Foreskin melanocyte (primary cell): ENCODE measurements at places on chromosomes 16 and 17.

- no peak for DNase-seq
These were observed 96.9 kb upstream of the ADAMTS18 start for GRCh38 chr16:77531752-77532151.

DNA sequence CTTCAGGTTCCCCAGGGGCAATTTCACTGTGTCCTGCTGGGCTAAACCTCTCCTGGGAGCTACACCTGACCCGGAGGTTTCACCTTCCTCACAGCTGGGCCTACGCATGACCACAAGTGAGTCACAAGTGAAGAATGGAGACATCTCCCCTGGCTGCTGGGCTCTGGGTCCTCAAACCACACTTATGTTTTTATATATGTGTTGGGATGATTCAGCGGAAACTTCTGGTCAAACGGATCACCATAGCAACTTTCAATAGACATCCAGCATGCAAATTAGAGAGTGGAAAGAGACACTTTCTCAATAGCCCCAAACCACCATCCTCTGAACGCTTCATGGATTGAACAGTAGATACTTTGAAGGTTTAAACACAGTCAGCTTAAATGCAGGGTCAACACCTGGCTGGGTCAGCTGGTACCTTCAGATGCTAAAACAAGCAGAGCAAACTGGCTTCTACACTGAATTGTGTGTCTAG is 28.0 kb upstream of the MAF start:
- no peak for DNase-seq

GRCh38 chr17:2302778-2303203 is 794 bp downstream of the SMG6 start:
- no peak for DNase-seq

GRCh38 chr17:28763804-28764266 is 20.0 kb downstream of the TRAF4 start:
- DNase-seq = peak; percentile 61

DNA sequence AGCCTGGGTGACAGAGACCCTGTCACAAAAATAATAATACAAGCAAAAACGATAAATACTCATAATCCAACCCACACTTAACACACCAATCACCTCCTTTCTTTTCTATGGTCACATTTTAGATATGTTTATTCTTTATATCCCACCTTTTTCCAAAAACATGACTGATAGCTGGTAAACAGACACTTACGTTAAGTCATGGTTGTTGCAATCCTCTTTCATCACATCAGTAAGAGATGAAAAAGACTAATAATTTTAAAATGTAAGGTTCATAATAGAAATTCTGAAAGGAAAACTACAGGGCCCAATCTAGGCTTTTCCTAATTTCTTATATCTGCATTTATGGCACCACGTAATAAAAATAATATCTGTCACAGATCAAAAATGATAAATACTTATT is 10.2 kb downstream of the SMURF2 start:
- no peak for DNase-seq

GRCh38 chr16:88459366-88460073 is 6.4 kb downstream of the ZFPM1 start:
- no peak for DNase-seq

DNA sequence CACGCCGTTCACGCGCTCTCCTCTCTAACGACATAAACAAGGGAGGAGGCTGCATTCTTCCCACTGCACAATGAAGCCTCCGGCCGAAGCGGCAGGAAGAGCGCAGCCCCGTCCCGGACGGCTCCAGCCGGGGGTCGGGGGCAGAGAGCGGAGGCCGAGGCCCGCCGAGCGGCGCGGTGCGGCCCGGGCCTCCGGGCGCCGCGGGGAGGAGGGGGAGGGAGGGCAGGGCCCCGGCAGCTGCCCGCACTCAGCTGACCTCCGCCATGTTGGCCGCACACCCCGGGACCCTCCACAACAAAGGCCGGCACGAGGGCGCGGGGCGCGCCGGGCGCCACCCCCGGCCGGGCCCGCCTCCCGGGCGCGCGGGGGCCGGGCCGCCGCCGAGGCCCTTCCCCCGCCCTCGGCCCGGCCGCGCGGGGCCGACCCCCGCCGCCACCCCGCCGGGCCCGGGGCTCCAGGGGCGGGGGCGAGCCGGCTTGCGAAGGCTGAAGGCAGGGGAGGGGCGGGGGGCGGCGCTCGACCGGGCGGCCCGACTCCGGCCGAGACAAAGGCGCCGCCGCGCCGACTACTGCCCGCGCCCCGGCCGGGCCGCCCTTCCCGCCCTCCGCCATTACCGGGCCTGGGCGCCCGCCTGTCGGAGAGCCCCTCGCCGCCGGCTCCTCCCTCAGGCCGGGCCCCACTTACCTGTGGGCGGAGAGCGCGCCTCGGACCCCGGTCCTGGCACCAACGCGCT is 527 bp downstream of the SIAH1 start:
- no peak for DNase-seq

- DNase-seq = no peak
These were observed 3.0 kb downstream of the HEATR9 start for GRCh38 chr17:35865412-35866340.

- no peak for DNase-seq
These were observed 13.2 kb upstream of the MPRIP start for GRCh38 chr17:17028878-17029535.

DNA sequence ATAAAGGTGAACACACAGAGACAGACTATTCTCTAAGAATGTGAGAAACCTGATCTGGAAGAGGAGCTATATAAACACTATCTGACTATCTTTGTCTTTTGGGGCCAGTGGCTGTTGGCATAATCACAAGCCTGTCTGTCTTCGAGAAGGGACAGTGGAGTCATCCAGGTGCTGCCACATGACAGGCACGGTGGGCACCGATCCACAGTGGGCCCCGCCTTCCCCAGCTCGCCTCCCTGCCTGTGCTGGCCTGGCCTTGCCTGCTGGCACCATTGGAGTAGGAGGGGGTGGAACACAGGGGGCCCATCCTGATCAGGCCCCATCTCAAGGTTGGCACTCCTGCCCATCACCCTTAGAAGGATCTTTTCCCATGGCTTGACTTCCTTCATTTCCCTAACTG is 112.8 kb downstream of the CCDC182 start:
- DNase-seq = no peak

DNA sequence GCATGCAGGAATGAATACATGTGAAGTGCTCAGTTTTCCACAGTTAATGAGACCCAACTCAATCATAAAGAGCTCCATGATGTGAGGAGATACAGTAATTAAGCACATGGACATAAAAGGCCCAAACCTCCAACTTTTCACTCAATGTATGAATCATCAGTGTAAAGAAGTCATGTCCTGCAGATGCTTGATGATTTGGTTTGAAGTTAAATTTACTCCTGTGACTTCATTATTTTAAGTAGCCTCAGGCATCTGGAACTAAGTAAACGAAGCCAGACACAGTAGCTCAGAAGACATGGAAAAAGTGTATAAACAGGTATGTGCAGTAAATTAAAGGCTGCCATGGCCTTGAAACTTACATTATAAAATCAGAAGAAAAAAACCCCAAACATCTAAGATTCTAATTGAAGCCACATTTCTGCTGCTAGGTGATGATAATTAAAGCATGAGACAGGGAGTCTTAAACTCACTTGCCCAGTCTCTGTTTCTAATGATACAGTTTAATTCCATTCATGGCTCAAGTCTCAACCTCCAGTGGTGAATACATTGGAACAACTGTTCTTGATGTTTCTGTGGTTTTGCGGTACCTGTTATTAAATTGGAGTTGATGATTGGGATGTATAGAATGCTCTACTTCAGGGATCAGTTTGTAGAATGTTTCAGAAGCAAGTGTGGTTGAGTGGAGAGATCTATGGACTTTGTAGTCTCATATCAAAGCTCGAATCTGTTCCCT is 28.9 kb upstream of the CCL2 start:
- peak; percentile 70 for DNase-seq

- DNase-seq = no peak
These were observed 10.2 kb downstream of the RNF213 start for GRCh38 chr17:80270836-80271235.

GRCh38 chr17:59329176-59330052 is 2.0 kb upstream of the YPEL2 start:
- peak; percentile 70 for DNase-seq

- DNase-seq = no peak
These were observed 4.1 kb upstream of the STH start for GRCh38 chr17:45994987-45995386.

DNA sequence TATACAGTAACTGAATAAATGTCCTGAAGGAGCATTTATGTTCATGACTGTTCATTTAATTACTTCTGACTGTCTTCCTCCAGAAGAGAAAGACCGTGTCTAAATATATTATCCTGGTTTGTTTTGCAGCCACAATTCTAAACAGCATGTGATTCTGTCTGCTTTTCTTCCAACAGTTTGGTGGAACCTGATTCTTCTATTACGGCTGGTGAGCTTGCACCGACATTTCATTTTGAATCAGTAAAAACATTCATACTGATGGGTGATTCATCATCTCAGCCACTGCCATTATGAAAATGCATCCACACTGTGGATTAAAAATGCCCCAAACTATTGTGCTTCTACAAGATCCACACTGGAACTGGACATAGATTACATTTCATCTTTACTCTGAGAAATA is 16.9 kb downstream of the KNOP1 start:
- peak; percentile 41 for DNase-seq

- DNase-seq = no peak
These were observed 17.9 kb downstream of the NGFR start for GRCh38 chr17:49513044-49513395.

- DNase-seq = no peak
These were observed 17.1 kb upstream of the HOXB13 start for GRCh38 chr17:48745381-48746275.

- no peak for DNase-seq
These were observed 12.5 kb downstream of the ABCC3 start for GRCh38 chr17:50647187-50647586.

DNA sequence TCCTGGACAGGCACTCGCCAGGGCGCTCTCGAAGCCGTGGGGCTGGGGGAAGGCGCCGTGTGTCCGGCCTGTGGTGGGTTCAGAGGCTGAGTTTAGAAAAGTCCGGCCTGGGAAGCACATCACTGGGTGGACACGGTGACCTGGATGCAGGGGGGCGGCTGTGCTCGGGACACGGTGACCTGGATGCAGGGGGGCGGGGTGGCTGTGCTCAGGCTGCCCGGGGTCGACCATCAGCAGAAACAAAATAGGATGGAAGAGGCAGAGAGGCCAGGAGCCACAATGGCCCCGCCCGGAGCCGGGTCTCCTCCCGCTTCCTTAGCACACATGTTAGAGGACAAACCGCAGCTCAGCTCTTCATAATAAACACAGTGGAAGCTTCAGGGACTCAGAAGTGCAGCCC is 43.2 kb upstream of the GNG13 start:
- DNase-seq = no peak

DNA sequence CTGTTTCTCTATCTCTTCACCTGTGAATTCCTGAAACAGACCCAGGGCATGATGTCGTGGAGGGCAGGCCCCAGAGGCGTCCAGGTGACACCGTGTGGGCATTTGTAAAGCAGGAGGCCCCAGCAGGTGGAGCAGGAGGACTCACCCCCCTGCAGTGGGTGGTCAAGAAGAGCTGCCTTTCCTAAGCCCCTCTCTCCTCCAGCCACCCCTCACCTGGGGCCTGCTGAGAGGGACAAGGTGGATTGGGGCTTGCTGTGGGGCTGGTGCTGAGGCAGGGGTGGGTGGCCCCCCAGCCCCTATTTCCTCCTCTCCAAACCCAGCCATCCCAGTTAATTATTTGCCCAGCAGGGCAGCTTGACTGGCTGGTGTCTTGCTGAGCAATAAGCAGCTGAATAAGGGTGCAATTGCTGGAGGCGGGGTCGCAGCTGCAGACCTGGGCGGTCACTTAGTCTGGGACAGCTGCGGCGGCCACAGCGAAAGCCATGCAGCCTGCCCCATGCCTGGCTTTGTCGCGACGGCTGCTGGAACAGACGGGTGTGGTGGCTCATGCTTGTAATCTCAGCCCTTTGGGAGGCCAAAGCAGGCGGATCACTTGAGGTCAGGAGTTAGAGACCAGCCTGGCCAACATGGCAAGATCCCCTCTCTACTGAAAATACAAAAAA is 56.4 kb downstream of the JPH3 start:
- DNase-seq = no peak

DNA sequence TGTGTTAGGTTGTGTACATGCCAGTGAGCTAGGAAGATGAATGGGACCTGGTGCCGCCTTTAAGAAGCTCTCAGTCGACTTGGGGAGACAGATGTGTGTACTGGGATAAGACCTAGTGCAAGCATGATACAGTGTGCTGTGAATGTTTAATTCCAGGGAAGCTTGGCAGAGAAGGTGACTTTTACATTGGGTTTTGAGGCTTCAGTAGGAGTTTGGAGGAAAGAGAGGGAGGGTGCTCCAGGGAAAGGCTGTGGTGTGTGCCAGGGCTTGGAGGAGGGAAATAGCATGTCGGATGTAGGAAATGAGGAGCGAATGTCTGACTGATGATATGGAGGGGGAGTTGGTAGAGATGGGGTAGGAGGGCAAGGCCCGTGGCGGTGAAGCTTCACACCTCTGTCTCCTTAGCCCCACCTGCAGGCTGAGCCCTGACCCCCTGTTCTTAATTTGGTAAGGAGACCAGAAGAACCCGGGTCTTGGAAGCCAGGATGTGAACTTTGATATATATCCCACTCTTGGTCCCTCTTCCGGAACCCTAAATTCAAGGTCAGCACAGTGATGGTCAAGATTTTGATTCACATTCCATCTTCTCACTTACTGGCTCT is 76.6 kb downstream of the PLCG2 start:
- DNase-seq = no peak

- no peak for DNase-seq
These were observed 52.7 kb upstream of the CIBAR2 start for GRCh38 chr16:85164838-85165516.

- DNase-seq = no peak
These were observed 7.0 kb downstream of the SGSH start for GRCh38 chr17:80212962-80213642.

DNA sequence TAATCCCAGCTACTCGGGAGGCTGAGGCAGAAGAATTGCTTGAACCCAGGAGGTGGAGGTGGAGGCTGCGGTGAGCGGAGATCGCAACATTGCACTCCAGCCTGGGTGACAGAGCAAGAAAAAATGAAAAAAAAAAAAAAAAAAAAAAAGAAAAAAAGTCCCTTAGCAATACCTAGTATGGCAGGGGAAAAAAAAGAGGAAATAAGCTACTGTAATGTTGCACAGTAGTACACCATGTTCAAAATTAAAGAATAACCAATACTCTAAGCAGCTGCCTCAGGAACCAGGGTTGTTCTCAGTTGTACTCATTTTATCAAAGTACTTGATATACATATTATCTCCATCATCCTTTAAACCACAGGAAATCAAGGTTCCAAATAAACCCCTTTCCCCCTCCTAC is 17.3 kb upstream of the TXNDC11 start:
- no peak for DNase-seq
